ENCODE measurements at places on chromosomes 4 and X.

GRCh38 chr4:39367166-39367565, 1.0 kb upstream of the RFC1 start:
- no peak for DNase-seq

DNA sequence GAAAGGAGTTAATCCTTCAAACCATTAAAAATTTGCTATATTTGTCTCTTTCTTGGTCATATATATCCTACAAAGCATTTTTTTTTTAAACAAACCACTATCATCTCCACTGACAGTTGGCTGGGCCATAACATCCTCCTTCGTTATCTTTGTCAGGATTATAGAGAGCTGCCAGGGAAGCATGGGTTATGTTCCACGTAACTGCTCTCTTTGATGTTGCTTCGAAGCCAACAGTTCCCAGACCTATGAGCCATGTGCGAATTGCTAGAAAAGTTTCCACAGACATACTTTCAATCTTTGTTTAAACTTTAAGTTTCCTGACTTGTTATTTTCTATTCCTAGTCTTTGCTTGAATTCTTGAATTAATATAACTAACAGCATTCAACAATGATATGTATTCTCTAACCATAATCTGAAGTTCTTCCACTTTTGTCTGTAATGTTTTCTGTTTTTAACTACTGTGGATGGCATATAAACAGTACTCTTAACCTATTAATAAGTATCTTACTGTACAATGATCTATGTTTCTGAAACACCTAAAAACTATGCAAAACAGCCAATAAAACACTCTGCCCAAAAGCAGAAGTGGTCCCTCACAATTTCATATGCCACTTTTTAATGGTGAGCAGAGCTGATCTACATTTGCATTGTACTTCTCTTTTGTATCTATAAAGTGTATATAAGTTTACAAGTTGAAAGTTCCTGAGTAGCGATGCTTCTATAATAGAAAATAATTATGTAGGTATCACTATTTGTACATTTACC, 37.9 kb downstream of the EREG start:
- no peak for DNase-seq

GRCh38 chr4:147773261-147774184, 41.6 kb downstream of the ARHGAP10 start:
- DNase-seq, result no peak

- no peak for DNase-seq
These were observed 58.5 kb upstream of the NUDT6 start for GRCh38 chr4:122980860-122981259.

DNA sequence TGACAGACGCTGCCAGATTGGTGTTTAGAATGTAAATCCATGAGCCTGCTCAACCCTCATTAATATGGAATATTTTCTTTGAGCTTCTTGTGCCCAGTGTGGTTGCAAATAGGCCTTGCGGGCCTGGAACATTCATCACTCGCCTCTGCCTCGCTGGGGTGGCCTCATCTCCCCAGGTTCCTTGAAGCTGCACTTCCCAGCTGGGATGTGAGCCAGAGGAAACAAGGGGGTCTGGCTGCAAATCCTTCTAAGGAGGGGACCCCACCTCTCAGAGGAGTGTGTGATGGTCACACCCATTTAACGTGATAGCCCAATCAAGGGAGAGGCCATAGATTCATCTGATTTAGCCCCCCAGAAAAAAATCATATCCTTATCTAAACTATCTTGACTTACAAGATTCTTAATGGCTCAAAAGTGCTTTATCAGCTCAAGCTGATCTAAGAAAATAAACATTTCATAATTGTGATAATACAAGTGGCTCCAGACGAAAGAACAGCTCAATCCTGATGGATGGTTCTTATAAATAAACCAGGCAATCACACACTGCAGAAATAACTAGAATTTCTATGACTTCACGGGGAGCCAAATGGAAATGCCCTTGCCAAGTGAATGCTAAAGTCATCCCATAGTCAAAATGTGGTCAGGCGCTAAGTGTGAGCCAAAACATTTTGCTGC, 189.9 kb downstream of the PTTG2 start:
- no peak for DNase-seq

DNA sequence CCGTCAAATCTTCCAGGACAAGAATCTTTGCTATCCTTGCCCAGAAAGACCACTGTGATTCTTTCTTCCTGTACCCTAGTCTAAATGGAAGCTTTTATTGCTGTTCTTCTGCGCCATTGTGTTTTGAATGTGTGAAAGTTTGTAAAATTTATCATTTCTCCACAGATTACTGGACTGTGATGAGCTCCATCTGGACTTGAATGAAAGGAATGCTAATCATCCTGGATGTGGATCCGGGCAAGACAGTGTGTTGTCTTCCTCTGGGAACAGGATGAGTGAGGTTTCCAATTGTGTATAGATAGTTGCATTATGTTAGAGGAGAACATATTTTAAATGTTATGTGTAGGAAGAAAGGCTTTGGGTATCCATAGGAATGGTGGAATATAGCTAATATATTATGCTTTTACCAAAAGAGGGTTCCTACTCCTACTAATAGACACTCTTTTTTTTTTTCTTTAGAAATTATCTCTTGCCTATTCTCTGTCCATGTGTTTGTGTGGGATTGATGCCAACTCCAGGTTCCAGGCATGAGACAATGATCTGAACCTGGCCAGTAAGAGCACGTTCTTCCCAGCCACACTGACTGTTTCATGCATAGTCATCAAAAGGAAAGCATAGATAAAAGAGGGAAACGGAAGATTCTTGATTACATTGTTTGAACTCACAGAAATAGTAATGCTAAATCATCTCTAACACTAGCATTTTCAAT, 803.6 kb upstream of the ADGRL3 start:
- no peak for DNase-seq

- no peak for DNase-seq
These were observed 36.7 kb downstream of the DIAPH2 start for GRCh38 chrX:96721354-96721753.

GRCh38 chr4:168769416-168769815, 240.6 kb downstream of the CBR4 start:
- DNase-seq, result no peak

- no peak for DNase-seq
These were observed at the start of gene WAS for GRCh38 chrX:48683411-48683982. Gene WAS (plus strand): TSS chrX:48683799. CDS start chrX:48683854, 55 bp downstream.
